ENCODE measurements at places on chromosomes 3 and 15. TPM values are rescaled to one million over a fixed set of nuclear protein-coding genes. Genes with fewer than 3 reads are reported as not detected.

- no peaks in the 10 kb centered on the region for H3K27me3 ChIP-seq
- H3K4me1 ChIP-seq: no peaks in the 10 kb centered on the region
- no peak overlapping the region for H3K4me3 ChIP-seq
- DNase-seq: no peak
These were observed 14.8 kb upstream of the HDAC11 start for GRCh38 chr3:13465236-13465873.

- no peak overlapping the region for H3K27ac ChIP-seq
- H3K4me1 ChIP-seq: no peaks in the 10 kb centered on the region
- no peak overlapping the region for H3K4me3 ChIP-seq
- H3K27me3 ChIP-seq: no peaks in the 10 kb centered on the region
These were observed 10.9 kb upstream of the NCKIPSD start for GRCh38 chr3:48696601-48697000.

- H3K4me1 ChIP-seq: no peaks in the 10 kb centered on the region
- no peak for DNase-seq
- H3K27ac ChIP-seq: no peak overlapping the region
- H3K36me3 ChIP-seq: no peaks in the 10 kb centered on the region
- H3K4me3 ChIP-seq: no peak overlapping the region
These were observed 60.7 kb downstream of the HHLA2 start for GRCh38 chr3:108357042-108357441.

The SERPINI2 gene
- total RNA-seq: 0.45 TPM

DNA sequence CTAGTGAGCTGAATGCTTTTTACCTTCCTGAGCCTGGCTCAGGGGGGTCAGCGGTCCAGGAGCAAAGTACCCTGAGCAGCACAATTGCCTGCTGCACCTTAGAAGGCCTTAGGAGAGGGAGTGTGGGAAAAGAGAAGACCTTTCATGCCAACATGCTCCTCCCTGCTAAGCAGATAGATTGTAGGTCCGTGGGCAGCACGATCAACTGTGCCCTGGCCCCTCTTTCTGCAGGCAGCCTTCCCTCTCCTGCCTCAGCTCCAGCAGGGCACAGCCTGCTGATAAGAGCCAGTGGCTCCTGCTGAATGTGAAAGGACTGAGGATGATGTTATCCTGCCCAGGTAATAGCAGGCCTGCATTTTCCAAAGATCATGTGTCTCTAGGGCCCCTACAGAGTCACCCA, 4.1 kb downstream of the CORO2B start:
- H3K27me3 ChIP-seq: peaks cover 23% of the 10 kb centered on the region
- peaks cover 10% of the 10 kb centered on the region for H3K4me1 ChIP-seq
- DNase-seq: no peak
- H3K36me3 ChIP-seq: no peaks in the 10 kb centered on the region
- no peak overlapping the region for H3K27ac ChIP-seq

The MEIS2 gene
- total RNA-seq: 9.7 TPM

GRCh38 chr15:88949734-88950400, 36.7 kb upstream of the MFGE8 start:
- H3K27ac ChIP-seq: no peak overlapping the region
- no peaks in the 10 kb centered on the region for H3K27me3 ChIP-seq

The CPN2 gene
- 0.22 TPM for total RNA-seq

DNA sequence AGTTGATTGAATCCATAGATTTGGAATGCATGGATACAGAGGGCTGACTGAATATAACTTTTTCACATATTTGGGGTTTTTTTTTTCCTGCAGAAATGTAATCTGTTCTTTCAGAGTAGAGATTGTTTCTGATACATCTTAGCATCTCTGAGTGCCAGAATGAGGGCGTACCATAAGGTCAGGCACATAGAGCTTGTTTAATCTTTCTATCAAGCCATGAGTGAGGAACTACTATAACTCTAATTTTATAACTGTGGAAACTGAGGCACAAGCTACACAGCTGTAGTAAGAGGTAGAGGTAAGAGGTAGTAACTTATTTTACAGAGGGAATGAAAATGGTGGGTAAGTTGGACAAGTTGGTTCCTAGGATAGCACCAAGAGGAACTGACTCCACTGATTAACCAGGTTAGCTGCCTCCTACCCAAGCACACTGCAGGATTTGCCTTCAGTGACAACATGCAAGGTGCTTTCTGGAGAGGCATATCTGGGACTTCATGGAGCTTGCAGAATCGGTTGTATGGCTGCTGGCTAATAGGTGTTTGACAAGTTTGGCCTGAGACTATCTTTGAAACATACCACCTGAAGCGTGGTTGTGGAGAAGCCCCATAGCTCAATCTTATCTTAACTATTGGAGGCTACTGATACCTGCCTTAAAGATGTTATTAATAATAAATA, 23.5 kb upstream of the HACD2 start:
- no peak overlapping the region for H3K4me3 ChIP-seq
- peaks cover 23% of the 10 kb centered on the region for H3K36me3 ChIP-seq
- no peaks in the 10 kb centered on the region for H3K27me3 ChIP-seq
- DNase-seq: no peak

DNA sequence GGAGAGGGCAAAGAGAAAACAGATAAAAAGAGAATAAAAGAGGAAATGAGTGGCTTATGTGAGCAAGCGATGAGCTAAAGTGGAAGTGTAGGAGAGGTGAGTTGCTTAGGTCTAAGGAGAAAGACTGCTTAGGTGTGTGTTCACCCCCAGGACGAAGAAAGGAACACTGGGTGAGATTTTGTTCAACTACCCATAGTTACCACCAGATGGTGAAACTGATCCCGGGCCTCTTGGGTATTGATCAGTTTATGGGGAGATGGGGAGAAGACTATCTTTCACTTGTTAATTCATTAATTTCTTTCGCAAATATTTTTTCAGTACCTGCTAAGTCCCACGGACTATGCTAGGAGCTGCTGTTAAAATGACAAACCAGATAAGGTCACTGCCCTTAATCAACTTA, 33.9 kb downstream of the GAP43 start:
- no peak overlapping the region for H3K4me3 ChIP-seq
- no peaks in the 10 kb centered on the region for H3K36me3 ChIP-seq
- no peaks in the 10 kb centered on the region for H3K27me3 ChIP-seq
- peaks cover 12% of the 10 kb centered on the region for H3K4me1 ChIP-seq

The CLDND1 gene
- total RNA-seq: 97.7 TPM

All from endodermal cell (in vitro differentiated cells).